ENCODE measurements at places on chromosomes 11 and 22. TPM values are rescaled to one million over a fixed set of nuclear protein-coding genes. Genes with fewer than 3 reads are reported as not detected.

The FBLN1 gene
- 0.14 TPM for total RNA-seq

The SLC6A5 gene
- total RNA-seq = not detected

The TKFC gene
- 14.9 TPM for total RNA-seq

The F2 gene
- not detected for total RNA-seq

The DDI1 gene
- not detected for total RNA-seq

The KCNJ1 gene
- total RNA-seq = under 0.01 TPM

The CDC42EP1 gene
- 43.1 TPM for total RNA-seq

The SLC22A6 gene
- not detected for total RNA-seq

The TMEM45B gene
- 0.40 TPM for total RNA-seq

The TMEM109 gene
- 113 TPM for total RNA-seq

The ARHGAP20 gene
- total RNA-seq = 9.2 TPM

The MYOD1 gene
- total RNA-seq = not detected

The EMID1 gene
- total RNA-seq = not detected

The KCTD14 gene
- 1.1 TPM for total RNA-seq

The LMO2 gene
- 23.0 TPM for total RNA-seq

The PATE4 gene
- not detected for total RNA-seq

The ZNF408 gene
- total RNA-seq = 8.9 TPM

The NKAPD1 gene
- 23.0 TPM for total RNA-seq

The C11orf91 gene
- total RNA-seq = 0.27 TPM

The ACTN3 gene
- total RNA-seq = not detected

All from thoracic aorta endothelial cell (primary cell).